ENCODE measurements at places on chromosomes 1 and 21. TPM values are rescaled to one million over a fixed set of nuclear protein-coding genes. Genes with fewer than 3 reads are reported as not detected.

Gene NBPF6
- not detected for total RNA-seq

GRCh38 chr1:8551057-8551456 lies 233.1 kb downstream of the SLC45A1 start:
- DNase-seq: no peak

Gene ZNF683
- total RNA-seq: not detected

Gene GPR3
- total RNA-seq: 0.25 TPM

Gene STX12
- 115 TPM for total RNA-seq

DNA sequence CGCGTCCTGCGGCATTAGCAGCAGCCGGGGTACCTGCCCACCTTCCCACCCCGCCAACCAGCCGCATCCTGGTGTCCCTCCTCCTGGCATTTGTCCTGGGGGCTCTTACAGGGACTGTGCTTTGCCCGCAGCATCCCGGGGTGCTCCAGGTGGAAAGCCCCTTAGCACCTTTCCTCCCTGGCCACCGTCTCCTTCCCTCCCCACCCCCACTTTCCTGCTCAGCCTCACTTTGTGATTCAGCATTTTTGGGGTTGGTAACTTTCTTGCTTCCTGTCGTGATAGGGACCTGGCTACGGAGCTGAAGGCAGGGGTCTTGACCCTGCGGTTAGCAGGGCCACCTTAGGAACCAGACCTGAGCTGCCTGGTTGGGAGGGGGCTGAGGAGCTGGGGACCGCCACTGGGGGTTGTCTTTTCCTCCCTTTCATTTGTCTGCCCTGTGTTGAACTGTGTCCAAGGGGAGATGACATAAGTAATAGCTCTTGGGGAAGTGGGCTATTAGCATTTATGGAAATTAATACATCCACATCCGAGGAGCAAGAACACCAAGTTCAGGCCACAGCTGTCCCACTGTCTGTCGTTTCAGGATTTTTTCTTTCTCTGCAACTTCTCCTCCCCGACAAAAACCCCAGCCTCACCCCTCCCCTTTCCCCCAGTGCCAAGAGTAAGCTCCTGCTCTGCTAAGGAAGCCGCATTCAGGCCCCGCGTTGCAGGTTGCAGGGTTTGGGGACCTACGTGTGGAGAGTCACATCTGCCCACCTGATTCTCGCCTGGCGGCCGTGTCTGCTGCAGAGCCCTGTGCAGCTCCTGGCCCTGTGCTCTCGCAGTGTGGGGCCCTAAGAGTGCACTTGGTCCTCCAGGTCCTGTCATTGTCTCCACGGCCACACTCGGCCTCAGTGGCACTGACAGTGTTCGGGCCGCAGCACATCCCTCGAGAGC lies 1.6 kb upstream of the NPHP4 start:
- no peak for DNase-seq

DNA sequence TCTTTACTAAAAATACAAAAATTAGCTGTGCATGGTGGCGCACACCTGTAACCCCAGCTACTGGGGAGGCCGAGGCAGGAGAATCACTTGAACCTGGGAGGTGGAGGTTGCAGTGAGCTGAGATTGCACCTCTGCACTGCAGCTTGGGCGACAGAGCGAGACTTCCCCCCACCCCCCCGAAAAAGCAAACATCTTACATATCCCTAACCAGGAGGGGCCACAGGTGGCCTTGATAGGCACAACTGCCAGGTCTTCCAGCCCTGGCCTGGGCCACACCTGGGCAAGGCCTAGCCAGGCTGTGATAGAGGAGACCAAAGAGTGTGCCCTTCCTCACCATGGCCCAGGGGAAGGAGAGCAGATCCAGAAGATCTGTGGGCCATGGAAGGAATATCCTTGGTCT lies 28.6 kb upstream of the POU3F1 start:
- no peak for DNase-seq

DNA sequence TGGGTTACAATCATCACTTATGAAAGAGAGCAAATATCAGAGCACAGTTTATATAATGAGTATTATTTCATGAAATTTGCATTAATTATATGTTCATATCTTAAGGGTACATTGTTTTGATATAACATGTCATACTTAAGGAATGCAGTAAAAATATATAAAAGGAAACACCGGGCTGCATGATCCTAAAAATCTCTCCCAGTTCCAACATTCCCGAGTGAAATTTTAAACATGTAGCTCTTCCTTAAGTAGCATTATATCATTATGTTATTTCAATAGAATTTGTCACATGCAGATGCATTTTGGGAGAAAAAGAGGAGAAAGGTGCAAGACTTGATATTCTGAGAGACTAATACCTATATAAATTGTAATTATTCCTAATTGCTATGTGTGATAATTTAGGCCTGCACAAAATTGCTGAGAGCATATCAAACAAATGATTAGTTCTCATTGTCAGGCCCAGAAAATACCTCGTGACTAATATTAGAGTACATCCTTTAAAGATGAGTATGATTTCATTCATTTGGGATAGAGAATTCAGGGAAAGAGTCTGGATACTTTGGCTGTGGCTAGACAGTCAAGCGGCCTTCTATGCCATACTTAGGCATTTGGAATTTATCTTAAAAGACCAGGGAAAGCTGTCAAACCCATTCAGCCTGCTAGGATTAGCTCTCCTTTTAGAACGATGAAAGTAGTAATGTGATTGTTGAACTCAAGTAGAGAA lies 86.8 kb downstream of the ADGRL2 start:
- DNase-seq: no peak

Gene CA6
- total RNA-seq: 35.4 TPM

Gene RXRG
- total RNA-seq: 2.3 TPM

- no peak for DNase-seq
Observed at GRCh38 chr1:94017155-94017829, 103.7 kb downstream of the ABCA4 start.

Gene KLF18
- not detected for total RNA-seq

- no peak for DNase-seq
Observed at GRCh38 chr1:43978264-43978550, 803 bp upstream of the B4GALT2 start.

Gene DPT
- total RNA-seq: 31.8 TPM

DNA sequence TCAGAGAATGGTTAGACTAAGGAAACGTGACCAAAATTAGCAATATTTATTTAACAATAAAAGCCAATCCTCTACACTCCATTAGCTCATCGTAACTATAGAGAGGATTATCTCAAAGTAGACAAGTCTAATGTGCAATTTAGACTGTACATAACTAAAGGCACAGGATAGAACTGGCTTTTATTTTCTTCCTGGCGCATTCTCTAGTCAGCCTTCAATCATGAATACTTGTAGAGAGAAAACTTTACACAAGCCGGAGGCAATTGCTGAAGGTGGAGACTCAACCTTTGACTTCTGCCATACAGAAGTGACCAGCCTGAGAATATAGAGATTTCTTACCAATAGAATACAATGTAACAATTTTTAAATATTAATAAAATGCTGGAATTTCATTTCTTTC lies 777.9 kb downstream of the LTN1 start:
- DNase-seq: no peak

DNA sequence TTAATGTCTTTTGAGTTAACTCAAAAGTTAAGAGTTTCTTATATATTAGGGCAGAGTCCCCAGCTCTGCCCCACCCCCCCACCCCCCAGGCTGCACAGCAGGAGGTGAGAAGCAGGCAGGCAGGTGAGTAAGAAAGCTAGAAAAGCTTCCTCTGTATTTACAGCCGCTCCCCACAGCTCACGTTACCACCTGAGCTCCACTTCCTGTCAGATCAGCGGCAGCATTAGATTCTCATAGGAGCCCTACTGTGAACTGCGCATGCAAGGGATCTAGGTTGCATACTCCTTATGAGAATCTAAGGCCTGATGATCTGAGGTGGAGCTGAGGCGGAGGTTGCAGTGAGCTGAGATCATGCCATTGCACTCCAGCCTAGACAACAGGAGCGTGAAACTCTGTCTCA lies 81.9 kb downstream of the SIM2 start:
- no peak for DNase-seq

- no peak for DNase-seq
Observed at GRCh38 chr1:31626223-31627207, 9.0 kb downstream of the HCRTR1 start.

DNA sequence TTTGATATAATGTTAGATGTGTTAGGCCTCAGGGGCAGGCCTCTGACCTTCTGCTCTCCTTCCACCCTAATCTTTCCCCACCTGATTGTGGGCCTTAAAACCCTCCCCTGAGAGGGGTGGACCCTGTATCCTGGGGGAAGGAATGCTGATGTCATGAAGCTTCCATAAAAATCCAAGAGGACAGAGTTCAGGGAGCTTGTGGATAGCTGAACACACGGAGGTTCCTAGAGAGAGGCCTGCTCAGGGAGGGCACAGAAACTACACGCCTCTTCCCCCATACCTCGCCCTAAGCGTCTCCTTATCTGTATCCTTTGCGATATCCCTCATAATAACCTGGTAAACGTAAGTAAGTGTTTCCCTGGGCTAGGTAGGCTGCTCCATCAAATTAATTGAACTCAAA lies 4.3 kb downstream of the MFN2 start:
- DNase-seq: no peak

- DNase-seq: no peak
Observed at GRCh38 chr1:47416319-47417169, 459 bp downstream of the FOXE3 start.

DNA sequence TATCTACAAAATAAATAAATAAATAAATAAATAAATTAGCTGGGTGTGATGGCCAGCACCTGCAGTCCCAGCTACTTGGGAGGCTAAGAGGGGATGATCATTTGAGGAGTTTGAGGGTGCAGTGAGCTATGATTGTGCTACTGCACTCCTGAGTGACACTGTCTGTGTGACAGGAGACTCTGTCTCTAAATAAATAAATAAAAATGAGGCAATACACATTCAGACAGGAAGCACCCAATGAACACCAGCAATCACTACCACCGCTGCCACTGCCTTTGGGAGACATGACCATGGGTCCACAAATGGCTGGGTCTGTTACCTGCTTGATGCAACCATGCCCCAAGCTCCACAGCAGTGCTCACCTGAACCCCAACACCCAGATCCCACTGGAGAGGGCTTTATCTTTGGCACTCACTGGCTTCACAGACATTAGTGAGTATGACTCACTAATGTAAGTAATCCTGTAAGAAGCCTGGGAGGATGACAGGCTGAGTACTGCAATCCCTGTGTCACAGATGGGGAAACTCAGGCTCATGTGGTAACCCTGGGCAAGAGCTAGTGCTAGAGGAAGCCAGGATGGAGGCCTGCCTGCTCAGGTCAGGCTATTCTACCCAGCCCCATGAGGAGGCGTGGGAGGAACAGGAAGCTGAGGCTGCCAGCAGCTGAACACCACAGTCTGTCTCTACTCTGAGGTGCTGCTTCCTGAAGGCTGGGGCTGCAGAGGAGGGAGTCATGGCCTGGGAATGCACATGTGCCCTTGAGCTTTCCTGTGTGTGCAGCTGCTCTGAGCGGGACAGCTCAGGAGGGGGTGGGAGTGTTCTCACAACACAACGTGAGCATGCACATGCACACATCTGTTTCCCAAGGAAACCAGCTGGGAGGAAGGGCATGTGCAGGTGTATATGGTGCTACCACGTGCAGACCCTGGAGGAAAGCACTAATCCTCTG lies 43.0 kb downstream of the SLC9A1 start:
- DNase-seq: peak; percentile 93

Gene SERINC2
- 51.4 TPM for total RNA-seq

All from lower leg skin (tissue), 4 donors.